ENCODE measurements at places on chromosomes 3 and 15.

DNA sequence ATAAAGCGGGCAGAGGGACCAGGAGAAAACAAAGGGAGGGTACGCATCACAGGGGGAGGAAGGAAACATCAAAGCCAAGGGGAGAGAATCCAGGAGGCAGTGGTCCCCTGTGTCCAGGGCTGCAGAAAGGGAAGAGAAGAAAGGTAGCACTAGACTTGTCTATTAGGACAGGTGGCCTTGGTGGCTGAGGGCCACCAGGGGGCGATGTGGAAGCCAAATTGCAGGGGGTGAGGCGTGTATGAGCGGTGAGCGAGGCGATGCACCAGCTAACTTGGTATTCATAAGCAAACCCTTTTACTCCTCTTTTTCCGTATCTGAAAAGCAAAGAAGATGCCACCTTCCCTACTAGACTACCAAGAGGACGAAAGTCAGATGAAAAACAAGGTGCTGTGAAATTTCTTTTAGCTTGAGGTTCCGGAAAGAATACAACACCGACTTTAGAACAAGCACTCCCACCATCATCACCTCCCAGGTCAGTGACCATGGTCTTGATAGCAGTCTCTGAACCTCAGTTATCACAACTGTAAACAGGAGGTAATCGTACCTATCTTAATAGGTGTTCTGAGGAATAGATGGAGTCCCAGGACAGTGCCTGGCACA is 654.4 kb upstream of the ADAMTS9 start:
- DNase-seq = peak; percentile 29

DNA sequence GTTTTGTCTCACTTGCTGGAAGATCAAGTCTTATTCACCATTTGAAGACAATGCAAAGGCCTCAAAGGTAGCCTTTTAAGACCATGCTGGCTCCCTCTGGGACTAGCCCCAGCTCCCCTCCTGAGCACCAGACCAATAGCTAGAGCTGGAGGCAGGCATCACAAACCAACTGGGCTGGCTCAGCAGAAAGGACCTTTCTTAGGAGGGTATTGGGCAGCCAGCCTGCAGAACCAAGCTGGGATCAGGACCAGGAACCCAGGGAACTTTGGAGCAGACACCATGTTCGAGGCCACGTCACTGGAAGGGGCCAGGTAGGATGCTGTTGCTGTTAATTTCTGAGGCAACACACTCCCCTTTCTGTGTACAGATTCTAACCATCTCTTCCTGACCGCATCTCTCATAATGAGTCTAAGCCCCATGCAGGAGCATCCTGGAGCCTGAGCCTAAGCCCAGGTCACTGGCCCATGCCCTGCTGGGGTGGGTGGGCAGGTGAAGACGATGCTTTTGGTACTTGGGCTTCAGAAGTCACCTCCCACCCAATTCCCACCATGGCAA is 81.4 kb upstream of the KLF13 start:
- DNase-seq = no peak

- no peak for DNase-seq
Measured at GRCh38 chr3:57133157-57133556, 32.0 kb downstream of the IL17RD start.

DNA sequence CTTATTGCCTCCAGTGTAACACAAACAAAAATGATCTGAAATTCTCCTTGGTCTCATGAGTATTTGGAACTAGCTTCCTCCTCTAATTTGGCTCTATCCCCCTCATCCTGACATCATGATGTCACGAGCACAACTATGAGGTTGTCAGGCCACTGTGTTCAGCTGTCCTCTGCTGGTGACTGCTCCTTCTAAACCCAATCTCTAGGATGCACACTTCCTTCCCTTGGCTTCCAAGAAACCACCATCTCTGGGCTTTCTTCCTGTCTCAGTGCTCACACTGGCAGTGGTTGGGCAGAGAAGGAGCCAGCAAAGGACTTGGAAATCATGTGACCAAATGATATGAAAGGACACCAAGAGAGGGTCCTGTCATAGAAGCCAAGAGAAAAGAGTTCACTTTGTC is 30.7 kb upstream of the EIF1B start:
- no peak for DNase-seq

GRCh38 chr3:193214445-193214844 is 26.6 kb upstream of the PLAAT1 start:
- no peak for DNase-seq

GRCh38 chr3:73952781-73953180 is 328.0 kb upstream of the PDZRN3 start:
- DNase-seq = no peak

DNA sequence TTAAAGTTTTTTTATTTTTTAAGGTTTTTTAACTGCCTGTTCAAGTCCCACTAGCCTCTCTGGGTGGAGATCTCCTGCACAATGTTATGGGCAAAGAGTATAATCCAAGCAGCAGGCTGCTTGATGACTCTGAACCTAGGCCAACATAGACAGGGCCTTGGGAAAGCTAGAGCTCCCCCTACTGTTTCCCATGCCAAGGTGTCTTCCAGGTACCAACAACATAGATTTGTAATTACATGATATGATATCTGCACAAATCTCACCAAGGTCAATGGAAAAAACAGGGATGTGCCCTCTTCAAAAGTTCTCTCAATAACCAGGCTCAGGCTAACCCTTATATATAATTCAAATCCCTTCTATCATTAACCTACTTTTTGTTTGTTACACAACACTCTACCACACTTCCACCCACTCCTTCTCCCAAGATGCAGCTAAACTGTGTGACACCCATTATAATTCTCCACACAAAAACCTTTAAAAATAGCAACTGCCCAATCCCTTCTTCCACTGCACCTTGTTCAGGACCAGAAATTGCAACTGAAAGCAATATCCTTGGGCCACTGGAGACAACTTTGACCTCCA is 43.8 kb downstream of the RBM15B start:
- DNase-seq = no peak

DNA sequence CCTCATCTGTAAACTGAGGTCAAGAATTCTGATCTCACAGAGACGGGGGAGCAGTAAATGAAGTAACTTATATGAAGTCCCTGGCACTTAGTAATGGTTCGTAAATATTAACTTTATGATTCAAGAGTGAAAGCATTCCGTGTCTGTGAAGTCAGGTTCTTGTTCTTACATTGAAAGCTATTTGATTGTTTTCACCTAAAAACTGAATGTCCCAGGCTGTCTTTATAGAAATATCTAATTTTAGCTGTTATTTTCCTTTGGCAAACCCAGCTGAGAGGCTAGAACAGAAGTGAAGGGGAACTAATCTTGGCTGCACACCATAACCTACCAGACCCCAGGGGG is 84.5 kb downstream of the CHSY1 start:
- no peak for DNase-seq

DNA sequence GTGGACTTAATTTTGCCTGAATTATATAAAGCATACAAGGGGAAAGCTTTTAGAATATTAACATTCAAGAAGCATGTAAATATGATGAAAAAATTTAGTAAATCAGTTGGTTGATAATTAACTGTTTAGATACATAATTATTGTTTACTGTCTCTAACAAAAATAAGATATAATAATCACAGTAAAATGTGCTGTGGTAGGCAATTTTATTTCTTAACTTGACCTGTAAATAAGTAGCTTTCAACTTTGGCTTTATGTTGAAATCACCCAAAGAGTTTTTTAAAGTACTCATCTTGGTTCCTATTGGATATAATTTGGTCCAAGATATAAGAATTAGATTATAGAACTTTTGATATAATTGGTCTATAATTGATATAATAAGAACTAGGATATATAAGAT is 1374.5 kb downstream of the NSUN3 start:
- no peak for DNase-seq

DNA sequence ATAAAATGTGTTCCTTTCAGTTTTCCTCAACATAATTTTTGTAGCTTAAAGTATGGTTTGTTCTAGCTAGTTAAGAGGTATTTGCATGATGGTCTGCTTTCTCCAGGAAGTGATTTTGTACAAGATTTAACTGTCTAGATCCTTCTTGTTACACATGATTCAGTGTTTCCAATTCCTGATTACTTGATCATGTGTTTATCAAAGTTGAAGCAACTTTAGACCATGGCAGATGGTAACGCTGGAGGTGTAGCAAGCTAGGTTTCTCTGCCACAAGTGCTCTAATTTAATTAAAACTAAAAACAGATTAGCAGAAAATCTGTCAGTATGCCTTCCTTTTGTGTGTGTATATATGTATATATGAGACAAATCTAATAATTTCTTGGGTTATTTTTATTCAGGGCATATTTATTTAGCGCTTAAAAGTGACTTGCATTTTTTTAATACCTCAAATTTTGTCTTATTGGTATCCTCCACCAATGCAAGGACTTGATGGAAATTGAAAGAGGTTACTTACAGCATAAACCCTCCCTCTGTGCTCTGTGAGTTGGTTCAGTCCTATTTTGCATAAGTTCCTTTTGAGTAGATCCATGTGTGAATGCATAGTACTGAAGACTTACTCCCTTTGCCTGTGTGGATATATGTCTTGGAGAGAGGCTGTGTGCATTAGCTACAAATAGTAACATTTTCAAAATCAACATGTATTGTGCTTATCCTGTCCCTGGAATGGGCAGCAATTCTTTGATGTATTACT is 157.3 kb upstream of the CGNL1 start:
- DNase-seq = no peak
